Aortic smooth muscle cell (primary cell): ENCODE measurements at places on chromosomes 13 and 19. TPM values are rescaled to one million over a fixed set of nuclear protein-coding genes. Genes with fewer than 3 reads are reported as not detected.

The B9D2 gene
- 3.7 and 5.7 TPM in 2 replicates for total RNA-seq

The FGF21 gene
- not detected in 2 replicates for total RNA-seq

The COL4A2 gene
- total RNA-seq = 358 and 394 TPM in 2 replicates

The CAPN12 gene
- total RNA-seq = not detected in 2 replicates

The ZNF99 gene
- total RNA-seq = not detected in 2 replicates

The ZNF416 gene
- 5.2 and 6.1 TPM in 2 replicates for total RNA-seq

The ZNF491 gene
- 3.0 and 5.0 TPM in 2 replicates for total RNA-seq

The LILRA2 gene
- not detected in 2 replicates for total RNA-seq

The PLIN4 gene
- under 0.01 and 0.06 TPM in 2 replicates for total RNA-seq

The DCLK1 gene
- total RNA-seq = 15.9 and 35.6 TPM in 2 replicates

The FBXO27 gene
- total RNA-seq = 1.2 and 1.8 TPM in 2 replicates

The SMIM44 gene
- not detected in 2 replicates for total RNA-seq

The SPRED3 gene
- 6.8 and 6.9 TPM in 2 replicates for total RNA-seq

The EID2 gene
- 10.1 and 11.9 TPM in 2 replicates for total RNA-seq

The GALP gene
- total RNA-seq = not detected in 2 replicates

The NPAS1 gene
- 0.12 and 0.13 TPM in 2 replicates for total RNA-seq

The UBA52 gene
- total RNA-seq = 850 and 972 TPM in 2 replicates

The SIGLEC5 gene
- not detected in 2 replicates for total RNA-seq
